ENCODE measurements at places on chromosomes 1 and 21.

DNA sequence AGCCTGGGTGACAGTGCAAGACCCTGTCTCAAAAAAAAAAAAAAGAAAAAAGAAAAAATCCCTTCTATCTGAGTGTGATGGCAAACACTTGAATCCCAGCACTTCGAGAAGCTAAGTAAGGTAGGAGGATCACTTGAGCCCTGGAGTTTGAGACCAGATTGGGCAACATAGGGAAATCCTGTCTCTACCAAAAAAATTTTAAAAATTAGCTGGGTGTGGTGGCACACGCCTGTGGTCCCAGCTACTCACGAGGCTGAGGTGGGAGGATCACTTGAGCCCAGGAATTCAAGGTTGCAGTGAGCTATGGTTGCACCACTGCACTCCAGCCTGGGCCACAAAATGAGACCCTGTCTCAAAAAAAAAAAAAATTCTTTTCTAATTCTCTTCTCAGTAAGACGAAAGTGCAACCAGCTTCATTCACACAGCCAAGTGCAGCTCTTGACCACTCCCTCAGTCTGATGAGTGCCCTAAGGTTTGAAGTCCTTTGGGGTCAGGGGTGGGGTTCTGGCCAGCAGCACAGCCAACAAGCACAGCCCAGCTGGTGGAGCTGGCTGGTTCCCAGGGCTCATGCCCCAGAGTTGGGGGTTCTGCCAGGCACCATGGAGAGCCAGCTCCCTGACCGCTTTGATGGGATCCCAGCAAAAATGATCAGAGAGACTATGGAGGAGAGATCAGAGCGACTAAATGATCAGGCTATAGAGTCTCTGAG is 8.0 kb downstream of the SLC2A5 start:
- DNase-seq, result no peak

- DNase-seq, result no peak
Observed at GRCh38 chr1:54608566-54609230, 14.6 kb downstream of the FAM151A start.

- DNase-seq, result no peak
Observed at GRCh38 chr1:208158640-208159554, 85.3 kb downstream of the PLXNA2 start.

DNA sequence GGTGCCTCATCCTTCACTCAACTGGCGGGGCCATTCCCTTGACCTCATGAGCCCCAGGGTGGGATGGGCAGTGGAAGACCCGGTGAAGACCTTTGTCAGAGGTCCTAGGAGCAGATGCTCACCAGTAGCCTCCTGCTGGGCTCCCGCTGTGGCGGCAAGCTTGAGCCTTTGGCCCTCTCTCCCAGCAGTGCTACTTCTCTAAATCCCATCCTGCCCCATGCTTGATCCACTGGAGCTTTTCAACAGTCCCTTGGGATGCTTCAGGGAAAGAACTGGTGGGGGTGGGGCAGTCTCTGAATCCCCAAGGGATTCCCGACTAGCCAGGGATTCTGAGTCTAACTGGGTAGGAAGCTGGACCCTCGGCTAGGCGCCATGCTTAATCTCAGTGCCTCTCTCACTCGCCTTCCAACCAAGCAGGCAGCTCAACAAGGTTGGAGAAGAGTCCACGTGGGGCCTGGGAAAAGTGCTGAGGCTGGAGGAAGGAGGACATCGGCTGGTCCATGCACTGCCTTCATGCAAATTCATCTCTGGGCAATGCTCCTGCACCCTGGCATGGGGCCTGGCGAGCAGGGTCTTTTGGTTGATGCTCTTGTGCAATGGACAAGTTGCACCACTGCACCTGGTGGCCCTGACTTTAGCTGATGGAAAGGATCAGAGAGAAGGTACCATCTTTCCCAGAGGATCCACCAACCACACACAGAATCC is 190.3 kb downstream of the GRIK3 start:
- no peak for DNase-seq

DNA sequence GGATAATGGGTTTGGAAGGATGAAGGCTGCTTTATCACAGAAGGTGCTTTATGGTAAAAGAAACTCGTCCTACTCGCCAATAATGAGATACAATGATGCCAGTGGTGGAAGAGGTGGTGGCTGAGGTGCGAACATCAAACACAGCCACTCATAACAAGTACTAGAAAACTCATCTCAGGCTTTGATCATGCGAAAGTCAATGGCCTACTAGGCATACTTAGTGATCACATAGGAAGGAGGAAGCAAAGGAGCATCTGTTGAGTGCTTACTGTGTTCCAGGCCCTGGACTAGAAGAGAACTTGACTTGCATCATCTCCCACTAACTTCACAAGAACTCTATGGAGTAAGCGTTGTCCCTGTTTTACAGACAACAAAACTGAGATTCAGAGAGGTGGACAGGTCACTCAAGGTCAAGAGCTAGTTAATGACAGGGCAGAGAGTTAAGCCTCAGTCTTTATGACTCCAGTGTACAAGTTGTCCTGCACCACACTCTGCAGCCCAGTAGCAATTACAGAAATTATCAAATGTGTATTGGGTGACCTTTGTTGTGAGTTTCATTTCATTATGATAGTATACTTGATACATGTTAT is 33.6 kb downstream of the RUNX1 start:
- no peak for DNase-seq

GRCh38 chr1:109906160-109906838 is 4.3 kb upstream of the CSF1 start:
- DNase-seq, result peak; percentile 55
